Caki2 (cell line): ENCODE measurements at places on chromosomes 16 and 17.

DNA sequence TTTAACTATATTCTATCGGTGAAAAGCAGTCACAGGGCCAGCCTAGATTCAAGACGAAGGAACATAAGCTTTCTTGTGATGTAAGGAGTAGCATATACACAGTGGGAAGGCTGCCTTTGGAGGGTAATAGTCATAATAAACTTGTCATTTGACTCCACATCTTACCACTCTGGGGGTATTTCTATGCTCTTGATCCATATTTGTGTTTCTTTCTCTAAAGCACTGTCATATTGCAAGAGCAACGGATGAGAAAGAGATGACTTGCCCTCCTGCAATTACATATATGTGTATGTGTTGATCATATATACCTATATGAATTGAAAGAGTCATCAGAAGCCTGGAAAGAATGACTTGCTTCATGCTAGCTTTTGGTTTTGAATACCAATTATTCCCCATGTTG, 225.4 kb upstream of the HS3ST3A1 start:
- DNase-seq, result no peak

DNA sequence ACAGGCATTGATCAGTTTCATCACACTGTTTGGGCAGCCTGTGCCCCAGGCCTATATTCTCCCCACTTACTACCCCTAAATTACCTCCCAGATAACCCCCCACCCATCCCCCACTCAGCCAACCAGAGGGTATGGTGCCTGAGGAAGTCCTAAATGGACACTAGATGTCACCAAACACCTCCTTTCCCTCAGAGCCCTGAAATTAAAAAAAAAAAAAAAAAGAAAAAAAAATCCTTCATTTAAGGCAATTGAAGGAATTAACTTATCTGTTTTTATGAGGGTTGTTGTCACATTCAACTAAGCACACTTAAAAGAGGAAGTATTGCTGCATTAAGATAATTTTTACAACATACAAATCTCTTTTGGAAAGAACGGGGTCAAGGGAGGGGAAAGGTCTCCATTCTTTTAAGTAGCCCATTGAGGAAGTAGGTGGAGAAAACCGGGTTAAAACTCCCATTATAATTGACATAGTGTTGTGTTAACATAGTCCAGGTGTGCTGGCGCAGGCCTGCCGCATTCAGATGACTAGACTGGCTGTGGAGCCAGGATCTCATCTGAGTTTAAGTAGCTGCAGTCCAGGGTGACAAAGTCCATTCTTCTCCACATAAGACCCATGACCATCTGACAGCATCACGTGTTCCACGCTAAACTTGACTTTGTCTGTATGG, 46.3 kb downstream of the SNX11 start:
- DNase-seq, result peak; percentile 47

- DNase-seq, result no peak
Measured at GRCh38 chr17:62705778-62706597, 78.5 kb downstream of the MRC2 start.

DNA sequence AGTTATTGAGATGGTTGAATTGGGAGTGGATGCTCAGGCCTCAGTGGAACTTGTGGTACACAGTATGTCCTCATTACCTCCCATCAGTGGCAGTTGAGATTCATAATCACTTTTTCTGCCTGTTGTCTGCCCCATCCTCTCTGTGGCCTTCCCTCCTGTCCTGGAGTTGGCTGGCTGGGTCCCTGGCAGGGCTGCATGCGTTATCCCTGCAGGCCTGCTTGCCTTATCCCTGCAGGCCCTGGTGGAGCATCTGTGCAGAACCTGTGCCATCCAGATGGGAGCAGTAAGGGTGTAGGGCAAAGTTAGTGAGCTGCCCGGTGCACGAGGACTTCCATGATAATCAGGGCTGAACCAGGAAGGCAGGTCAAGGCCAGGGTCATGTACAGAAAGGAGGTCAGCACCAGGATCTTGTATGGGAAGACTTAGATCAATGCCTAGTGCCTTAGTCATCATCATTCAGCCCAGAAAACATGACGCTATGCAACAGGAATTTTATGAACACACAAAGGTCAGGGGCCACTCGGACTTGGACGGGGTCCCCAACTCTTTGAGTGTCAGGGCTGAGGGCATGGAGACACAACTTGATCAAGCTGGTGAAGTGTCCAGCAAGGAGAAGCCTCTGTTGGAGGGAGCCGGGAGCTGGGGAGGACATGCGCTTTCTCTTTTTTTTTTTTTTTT, 47.2 kb downstream of the ABCC1 start:
- peak; percentile 97 for DNase-seq

- no peak for DNase-seq
Measured at GRCh38 chr17:38851434-38851833, 2.1 kb downstream of the RPL23 start.
